ENCODE measurements at places on chromosomes 12 and 14.

- no peak for DNase-seq
Measured at GRCh38 chr12:18755341-18755740, 17.4 kb downstream of the CAPZA3 start.

DNA sequence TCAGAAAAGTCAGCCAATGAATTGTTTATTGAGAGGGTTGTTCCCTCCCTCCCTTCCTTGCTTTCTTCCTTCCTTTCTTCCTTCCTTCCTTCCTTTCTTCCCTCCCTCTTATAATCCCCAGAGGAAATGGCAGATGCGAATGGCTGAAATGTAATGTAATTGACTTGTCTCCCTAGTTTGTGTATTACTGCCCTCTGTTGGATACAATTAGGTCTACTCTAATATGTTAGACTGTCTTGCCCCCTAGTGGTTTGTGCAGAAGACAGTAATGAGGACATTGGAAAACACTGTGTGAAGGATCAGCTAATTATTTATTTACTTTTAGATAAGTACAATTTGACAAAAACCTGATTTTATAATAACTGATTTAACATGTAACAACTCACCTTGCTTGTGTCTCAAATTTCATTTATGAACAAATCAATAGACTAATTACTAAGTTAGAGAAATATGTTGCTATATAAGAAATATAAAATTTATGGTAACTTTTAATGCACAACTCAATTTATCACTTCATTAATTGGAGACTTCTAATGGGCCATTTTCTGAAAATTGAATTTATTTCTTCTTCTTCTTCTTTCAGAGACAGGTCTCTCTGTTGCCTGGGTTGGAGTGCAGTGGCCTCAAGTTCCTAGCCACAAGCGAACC lies 229.8 kb upstream of the LRIG3 start:
- DNase-seq: no peak

DNA sequence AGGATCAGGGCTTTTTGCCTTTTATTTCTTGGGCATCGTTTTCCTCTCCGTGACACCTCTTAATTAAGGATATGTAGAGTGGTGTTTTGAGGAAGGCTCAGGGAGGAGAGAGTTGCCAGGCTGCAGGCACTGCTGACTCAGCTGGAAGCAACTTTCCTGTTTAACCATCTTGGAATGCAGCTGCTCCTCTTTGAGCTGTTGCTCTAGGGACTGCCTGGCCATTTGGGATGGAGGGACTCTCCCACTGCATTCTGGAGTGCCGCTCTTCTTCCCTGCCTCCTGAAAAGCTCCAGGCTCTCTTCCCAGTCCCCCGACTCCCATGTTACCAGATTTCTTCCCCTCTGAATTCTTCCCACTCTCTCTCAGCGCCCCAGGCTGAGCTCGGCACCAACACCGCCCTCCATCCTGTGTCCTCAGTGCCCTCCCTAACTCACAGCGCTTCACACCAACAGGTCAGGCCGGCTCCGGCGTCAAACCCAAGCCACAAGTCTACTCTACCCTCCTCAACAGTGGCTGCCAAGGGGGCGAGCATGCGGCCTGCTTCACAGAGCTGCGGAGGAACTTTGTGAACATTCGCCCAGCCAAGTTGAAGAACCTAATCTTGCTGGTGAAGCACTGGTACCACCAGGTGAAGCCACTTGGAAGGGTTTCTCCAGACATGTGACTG lies 5.9 kb downstream of the OAS3 start:
- no peak for DNase-seq

- no peak for DNase-seq
Measured at GRCh38 chr12:57821474-57822214, 3.1 kb upstream of the AVIL start.

DNA sequence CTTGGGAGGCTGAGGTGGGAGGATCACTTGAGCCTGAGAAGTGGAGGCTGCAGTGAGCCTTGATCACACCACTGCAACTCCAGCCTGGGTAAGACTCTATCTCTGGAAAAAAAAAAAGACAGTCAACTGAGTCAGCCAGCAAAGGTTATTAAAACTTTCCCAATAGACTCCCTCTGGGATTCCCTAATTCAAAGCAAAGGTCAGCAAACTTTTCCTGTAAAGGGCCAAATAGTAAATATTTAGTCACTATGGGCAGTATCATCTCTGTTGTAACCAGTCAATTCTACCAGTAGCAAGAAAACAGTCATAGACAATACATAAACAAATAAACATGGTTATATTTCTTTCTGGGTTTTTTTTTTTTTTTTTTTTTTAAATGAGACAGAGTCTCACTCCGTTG lies 122.5 kb downstream of the IPO8 start:
- DNase-seq: no peak

DNA sequence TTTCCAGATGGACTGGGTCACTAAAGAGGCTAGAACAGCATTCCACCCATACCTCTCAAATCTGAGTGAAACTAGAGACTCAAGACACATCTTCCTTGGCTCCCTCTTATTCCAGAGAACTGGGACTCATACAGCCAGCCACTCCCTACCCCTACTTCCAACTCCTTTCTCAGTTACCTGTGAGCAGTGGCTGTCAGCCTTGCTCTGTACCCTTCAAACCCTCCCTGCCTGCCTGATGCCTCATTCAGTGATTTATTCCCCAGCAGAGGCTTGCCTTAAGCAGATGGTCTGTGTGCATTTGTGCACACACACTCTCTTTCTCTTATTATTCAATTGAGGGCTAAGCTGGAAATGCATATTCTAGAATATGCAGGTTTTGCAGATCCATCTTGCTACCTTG lies 14.6 kb downstream of the GPR84 start:
- DNase-seq: no peak

GRCh38 chr14:100317912-100318808 lies 5.0 kb upstream of the SLC25A47 start:
- peak; percentile 67 for DNase-seq

DNA sequence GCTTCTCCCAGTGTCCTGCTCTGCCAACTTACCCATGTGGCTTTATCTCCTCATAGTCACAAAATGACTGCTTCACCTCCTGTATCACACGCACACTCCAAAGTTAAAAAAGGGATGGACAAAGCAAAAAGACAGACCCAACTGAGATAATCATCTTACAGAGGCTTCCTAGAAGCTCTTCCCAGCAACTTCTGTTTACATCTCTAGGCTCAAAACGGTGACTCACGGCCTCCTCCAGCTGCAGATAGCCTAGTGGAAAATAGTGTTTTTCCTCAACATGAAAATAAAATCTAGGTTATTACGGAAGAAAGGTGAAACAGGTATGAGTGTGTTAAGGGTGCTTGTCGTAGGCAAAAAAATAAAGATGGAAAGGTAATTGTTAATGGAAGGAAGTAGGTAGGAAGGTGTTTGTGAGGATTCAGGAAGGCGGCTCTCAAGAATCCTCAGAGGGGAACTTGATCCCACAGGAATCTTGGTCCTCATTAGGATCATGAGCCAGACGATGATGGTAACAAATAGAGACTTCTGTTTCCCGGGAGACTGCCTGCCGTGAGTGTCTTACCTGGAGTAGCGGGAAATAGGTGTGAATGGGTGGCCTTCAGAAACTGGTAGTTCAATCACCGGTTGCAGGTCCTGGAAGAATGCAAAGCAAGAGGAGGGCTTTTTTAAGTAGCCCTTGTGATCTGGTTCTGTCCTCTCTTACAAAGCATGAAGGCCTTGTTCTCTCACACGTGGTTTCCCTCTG lies 487.5 kb upstream of the TMEM132C start:
- DNase-seq: no peak

DNA sequence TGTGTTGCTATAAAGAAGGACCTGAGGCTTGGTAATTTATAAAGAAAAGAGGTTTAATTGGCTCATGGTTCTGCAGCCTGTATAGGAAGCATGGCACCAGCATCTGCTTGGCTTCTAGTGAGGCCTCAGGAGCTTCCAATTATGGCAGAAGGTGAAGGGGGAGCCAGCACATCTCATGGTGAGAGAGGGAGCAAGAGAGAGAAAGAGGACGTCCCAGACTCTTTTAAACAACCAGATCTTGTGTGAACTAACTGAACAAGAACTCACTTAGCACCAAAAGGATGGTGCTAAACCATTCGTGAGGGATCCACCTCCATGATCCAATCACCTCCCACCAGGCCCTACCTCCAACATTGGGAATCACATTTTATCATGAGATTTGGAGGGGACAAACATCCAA lies 6.1 kb upstream of the SNAPC1 start:
- DNase-seq: no peak

GRCh38 chr12:1769809-1770494 lies 50.4 kb upstream of the LRTM2 start:
- no peak for DNase-seq

DNA sequence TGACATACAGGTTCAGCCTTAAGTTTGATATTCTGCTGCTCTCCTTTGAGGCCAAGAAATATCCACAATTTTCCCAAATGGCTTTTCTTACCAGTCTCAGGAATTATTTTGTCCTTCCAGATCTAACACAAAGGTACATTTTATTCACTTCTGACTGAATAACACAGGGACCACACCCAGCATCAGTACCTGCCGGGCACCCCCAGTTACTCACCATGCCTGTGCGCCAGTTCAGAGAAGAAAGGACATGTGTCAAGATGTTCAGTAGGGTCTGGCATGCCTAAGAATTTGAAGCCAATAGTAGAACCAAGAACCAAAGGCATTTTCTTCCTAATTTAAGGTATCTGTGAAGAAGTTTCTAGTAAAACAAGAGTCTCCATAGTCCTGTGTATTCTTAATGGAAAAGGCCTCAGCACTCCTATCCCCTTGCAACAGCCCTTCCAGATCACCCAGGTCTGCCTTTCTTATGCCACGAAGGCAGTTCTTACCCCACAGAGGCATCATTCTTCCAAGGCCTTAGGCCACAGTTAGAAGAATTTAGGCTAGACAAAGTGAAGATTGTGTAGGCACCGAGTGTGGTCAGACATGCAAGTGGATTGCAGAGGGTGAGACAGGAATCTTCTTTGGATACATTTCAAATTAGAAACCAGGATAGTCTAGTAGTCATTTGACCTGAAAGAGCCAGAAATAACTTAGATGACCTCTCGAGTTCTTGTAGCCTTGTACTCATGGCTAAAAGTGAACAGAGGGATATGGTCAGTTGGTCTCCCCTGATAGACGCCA lies 140.1 kb upstream of the HIF1A start:
- no peak for DNase-seq

- no peak for DNase-seq
Measured at GRCh38 chr12:70609739-70610491, 27.3 kb downstream of the PTPRB start.

- no peak for DNase-seq
Measured at GRCh38 chr12:101238306-101238705, 28.3 kb upstream of the SLC5A8 start.

DNA sequence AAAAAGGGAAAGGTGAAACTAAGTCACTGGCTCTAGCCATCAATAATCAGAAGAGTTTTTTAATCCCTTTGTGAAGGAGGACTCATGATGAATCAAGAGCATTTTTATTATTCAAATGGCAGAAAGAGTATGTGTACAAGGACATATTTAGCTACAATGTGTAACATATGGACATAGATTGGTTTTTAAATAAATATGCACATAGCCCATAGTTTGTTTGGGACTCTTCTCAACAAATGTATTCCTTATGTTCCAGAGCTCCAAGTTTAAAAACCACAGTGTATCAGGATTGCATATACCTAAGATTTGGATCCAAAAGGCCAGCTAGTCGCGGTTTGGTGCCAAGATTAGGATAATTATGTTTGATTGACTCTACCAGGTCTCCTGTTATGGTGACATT lies 104.2 kb downstream of the C12orf50 start:
- DNase-seq: no peak

DNA sequence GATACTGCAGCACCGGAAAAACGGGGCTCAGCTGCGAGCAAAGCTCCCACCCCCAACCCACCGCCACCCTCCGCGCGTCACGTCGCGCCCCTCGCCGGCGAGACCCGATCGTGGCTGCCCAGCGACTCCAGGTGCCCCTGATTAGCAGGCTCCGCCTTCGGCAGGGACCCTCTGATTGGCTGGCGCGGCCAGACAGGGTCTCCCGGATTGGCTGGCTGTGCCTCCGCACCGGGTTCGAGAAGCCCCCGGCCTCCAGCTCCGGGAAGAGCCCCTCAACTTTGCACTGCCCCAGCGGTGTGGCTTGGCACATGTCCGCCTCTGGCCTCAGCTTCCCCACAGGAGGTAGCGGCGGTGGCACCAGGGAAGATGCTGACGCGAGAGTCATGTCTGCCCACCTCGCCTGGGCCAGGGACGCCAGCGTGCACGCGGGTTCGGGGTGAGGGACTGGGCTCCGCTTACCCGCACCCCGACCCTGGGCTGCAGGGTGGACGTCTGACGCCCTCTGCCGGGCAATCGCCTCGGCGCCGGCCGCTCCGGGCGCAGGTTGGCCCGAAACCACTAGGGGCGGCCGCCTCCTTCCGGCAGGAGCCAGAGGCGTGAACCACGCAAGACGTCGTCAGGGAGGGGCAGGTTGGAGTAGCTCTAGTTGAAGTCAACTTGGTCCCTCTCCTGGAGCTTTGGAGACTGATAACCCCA lies 498 bp upstream of the RHOF start:
- DNase-seq: peak; percentile 86

DNA sequence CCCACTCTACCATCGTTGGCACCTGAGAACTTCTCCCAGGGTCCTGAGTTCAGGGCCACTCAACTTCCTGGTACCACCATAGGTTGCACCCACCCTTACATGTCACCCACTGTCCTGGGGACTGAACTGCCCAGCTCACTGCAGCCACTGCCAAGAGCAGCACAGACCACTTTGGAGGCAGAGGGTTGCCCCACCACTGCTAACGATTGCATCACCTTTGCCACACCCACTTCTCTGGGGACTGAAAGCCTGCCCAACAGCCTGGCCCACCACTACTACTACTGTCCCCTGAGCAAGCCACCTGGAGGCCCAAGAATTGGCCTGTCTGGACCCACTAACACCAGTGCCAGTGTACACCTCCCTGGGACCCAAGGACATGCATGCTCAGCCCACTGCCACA lies 27.6 kb downstream of the CACNA2D4 start:
- DNase-seq: no peak

- DNase-seq: no peak
Measured at GRCh38 chr12:65868878-65869277, 44.6 kb downstream of the HMGA2 start.

DNA sequence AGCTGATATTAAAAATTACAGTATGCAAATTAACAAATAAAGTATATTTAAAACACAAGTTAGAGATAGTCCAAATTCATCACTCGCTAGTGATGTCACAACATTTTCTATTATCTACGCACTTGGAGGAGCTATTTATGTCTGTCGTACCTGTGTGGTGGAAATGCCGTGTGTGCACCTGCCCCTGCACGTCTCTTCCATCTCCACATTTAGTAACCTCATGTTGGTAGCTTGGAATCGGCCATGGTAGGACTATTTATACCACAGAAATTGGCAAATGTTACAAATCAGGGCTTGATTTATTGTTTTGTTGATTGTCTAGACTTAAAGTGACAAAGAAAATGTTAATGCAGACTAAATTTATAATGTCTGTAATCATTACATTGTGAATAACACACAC lies 62.6 kb upstream of the NTF3 start:
- no peak for DNase-seq

- no peak for DNase-seq
Measured at GRCh38 chr12:109695961-109696461, 17.6 kb upstream of the FAM222A start.

Measured in activated CD8-positive, alpha-beta memory T cell treated with anti-CD3 and anti-CD28 coated beads for 1 hour (primary cell).